ENCODE measurements at places on chromosomes 5 and 9. TPM values are rescaled to one million over a fixed set of nuclear protein-coding genes. Genes with fewer than 3 reads are reported as not detected.

The NR2F1-AS1 gene
- 31.0 TPM for total RNA-seq

The APC gene
- 66.0 TPM for total RNA-seq

The ERAP2 gene
- 5.6 TPM for total RNA-seq

The DNAJC25 gene
- 2.7 TPM for total RNA-seq

The RAB3C gene
- total RNA-seq: 0.09 TPM

The ZBTB5 gene
- 12.0 TPM for total RNA-seq

The CEP72 gene
- 1.9 TPM for total RNA-seq

The CENPP gene
- 1.5 TPM for total RNA-seq

The BTNL8 gene
- 0.09 TPM for total RNA-seq

The RUSC2 gene
- 10.1 TPM for total RNA-seq

The SCGB3A2 gene
- not detected for total RNA-seq

The LCN12 gene
- total RNA-seq: 0.11 TPM

The IFNA2 gene
- total RNA-seq: not detected

The SREK1IP1 gene
- total RNA-seq: 16.8 TPM

The PCDHB14 gene
- total RNA-seq: 0.86 TPM

The ADAMTS6 gene
- total RNA-seq: 47.2 TPM

The EQTN gene
- total RNA-seq: 0.09 TPM

The FOXD4L4 gene
- total RNA-seq: 0.09 TPM

The ENHO gene
- total RNA-seq: not detected

The VLDLR gene
- 1.4 TPM for total RNA-seq

The KIF24 gene
- total RNA-seq: 0.86 TPM

The C9 gene
- total RNA-seq: 0.11 TPM

The TXNDC8 gene
- total RNA-seq: not detected

The IFNB1 gene
- total RNA-seq: not detected

The PCDHGB6 gene
- 3.7 TPM for total RNA-seq

The PCDHB10 gene
- total RNA-seq: 1.0 TPM

The OTP gene
- not detected for total RNA-seq
